Iris pigment epithelial cell (primary cell): ENCODE measurements at places on chromosomes 3 and 15.
A peak's percentile ranks its signal among the peaks of the same experiment; 100 is the strongest.

- peak; percentile 97 for DNase-seq
These were observed 3.1 kb upstream of the LARP6 start for GRCh38 chr15:70856884-70857561.

DNA sequence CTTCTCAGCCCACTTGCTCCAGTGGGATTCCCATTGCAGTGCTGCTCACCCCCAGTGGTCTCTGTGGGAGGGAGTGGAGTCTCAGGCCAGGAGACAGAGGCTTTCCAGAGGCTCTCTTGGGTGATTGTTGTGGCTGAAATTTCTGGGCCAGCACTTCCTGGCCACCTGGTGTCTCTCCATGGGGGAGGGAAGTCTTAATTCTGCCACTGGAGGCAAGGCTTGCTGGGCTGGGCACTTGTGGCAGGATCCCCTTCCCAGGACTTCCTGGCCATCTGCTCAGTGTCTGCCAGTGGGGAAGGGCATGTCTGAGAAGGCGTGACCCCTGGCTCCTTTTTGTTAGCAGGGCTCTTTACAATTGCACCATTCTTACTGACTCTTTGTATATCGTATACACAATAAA lies 351.8 kb downstream of the GABRB3 start:
- no peak for DNase-seq

- no peak for DNase-seq
These were observed 292.0 kb downstream of the RPLP1 start for GRCh38 chr15:69744391-69745162.

DNA sequence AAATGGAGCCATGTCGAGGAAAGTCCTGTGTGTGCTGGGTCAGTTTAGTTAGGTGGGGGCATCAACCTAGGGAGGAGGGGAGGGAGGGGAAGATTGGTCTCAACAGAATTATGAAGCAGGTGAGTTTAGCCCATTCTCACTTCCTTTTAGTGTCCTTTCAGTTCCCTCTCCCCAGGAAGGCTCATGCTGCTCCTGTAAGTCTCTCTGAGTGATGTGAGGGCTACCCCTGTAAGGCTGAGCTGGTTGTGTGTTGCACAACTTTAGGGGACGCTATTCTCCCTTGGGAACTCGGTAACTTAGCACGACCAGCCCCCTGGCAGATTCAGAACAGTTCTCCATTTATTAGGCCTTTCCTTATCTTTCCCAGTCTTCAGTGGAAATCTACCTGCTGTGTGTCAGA lies 21.2 kb downstream of the IL5RA start:
- no peak for DNase-seq

DNA sequence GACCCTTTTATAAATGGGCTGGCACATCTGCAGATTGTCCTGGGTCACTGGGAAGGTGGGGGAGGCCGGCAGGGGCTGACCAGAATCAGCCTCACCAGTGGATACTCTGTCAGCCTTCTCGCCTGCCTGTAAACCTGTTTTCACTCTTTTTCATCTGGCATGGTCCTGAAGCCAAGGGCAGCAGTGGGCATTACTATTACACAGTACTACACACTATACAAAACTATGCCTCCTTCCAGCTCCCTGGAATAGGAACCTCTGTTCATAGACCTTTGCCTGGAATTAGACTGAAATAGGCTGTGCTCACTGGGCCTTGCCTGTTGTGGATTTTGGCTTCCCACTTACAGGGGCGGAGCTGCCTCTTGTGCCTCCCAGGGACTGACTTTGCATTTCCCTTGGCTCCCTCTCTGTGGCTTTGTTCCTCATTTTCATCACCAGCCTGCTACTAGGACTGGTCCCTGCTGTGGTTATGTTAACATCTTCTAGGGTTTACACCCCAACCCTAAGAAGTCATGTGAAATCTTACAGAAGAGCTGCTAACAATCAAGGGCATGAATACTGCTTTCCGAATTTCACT lies 120.7 kb downstream of the FNDC3B start:
- DNase-seq = no peak

- peak; percentile 92 for DNase-seq
These were observed 23.7 kb downstream of the CEP19 start for GRCh38 chr3:196688349-196688748.

GRCh38 chr15:50993598-50993997 lies 85.1 kb downstream of the AP4E1 start:
- DNase-seq = peak; percentile 20

DNA sequence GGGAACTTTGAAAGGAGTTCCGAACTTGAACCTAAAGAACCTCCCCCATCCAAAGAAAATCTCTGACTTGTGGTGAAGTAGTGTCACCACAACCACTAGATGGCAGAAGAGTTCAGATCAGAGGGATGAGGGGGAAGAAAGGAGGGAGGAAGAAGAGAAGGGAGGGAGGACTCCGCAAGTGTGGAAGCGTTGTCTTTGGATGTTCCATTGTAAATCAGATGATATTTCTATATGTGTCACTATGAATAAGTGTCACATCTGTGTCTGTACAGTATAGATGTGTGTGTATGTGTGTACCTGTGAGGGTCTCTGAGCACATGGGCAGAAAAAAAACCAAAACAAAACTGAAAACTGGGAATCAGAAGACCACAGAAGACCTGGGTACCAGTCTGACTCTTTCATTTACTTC lies 16.9 kb downstream of the SLC24A1 start:
- DNase-seq = peak; percentile 80

DNA sequence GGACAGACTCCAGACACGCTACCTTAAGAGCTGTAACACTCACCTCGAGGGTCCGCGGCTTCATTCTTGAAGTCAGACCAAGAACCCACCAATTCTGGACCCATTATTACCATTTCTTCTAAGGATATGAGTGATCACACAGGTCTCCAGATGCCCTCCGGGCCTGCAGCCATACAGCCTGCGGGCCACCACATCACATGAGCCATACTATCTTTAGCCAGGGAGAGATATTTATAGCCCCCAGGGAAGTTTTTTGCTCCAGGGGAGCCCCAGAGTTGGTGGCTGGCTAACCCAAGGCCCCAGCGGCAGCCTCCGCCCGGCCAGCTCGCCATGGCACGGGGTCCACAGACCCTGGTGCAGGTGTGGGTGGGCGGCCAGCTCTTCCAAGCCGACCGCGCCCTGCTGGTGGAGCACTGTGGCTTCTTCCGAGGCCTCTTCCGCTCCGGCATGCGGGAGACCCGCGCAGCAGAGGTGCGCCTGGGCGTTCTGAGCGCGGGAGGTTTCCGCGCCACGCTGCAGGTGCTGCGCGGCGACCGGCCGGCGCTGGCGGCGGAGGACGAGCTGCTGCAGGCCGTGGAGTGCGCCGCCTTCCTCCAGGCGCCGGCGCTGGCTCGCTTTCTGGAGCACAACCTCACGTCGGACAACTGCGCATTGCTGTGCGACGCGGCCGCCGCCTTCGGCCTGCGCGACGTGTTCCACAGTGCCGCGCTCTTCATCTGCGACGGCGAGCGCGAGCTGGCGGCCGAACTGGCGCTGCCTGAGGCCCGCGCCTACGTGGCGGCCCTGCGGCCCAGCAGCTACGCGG lies at the start of gene KBTBD13:
Gene KBTBD13, plus strand, starts transcription at position 261 of the 805 bp plus-strand sequence. Its CDS starts 70 bp downstream, at position 331.
- no peak for DNase-seq

DNA sequence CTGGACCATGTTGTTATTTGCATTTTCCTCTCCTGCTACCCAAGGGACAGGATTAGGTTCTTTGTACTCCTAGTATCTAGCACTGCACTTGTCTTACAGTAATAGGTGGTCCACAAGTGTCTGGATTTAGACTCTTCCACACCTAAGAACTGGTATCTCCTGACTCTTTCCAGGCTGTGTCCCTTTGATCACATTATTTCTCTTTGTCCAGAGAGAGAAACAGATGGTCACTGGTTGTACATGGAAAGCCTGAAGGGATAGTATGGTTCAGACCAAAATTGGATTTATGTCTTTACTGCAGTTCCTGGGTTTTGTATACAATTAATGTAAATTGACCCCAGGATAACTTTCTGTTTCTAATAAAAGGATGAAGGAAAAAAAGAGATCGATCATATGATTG lies 64.0 kb downstream of the PDE8A start:
- DNase-seq = no peak

- no peak for DNase-seq
These were observed 248.3 kb downstream of the IL5RA start for GRCh38 chr3:2861920-2862319.

DNA sequence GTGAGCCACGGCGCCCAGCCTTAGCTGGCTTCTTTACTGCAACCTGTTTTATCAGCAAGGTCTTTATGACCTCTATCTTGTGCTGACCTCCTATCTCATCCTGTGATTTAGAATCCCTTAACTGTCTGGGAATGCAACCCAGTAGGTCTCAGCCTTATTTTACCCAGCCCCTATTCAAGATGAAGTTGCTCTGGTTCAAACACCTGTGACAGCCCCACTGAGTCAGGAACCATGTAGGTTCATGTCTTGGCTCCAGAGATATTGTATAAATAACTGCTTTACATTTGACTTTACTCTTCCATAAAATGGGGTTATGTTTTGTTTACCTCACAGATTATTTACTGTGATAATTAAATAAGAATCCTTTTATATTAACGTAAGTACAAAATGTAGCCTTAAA lies 27.1 kb upstream of the ANO10 start:
- no peak for DNase-seq

- DNase-seq = no peak
These were observed 79.7 kb upstream of the ZNF280D start for GRCh38 chr15:56812961-56813360.

DNA sequence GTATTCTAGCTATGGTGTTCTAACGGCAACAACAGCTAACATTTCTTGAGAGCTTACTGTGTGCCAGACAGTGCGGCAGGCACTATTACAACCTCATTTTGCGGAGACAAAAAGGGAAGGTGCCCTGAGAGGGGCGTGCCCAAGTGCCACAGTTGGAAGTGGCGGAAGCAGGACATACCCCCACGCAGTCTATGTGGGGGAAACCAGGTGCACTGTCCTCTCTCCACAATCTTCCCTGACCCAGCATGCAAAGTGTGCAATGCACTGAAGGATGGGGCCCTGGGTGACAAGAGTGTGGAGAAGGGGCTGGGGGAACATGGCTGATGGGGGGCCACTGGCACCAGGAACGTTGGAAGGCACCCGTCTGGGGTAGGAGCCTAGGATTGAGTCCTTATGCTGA lies 8.6 kb downstream of the ANP32A start:
- DNase-seq = no peak

GRCh38 chr3:21531909-21532308 lies 219.1 kb downstream of the ZNF385D start:
- no peak for DNase-seq

GRCh38 chr15:56353740-56354139 lies 11.5 kb upstream of the TEX9 start:
- no peak for DNase-seq

DNA sequence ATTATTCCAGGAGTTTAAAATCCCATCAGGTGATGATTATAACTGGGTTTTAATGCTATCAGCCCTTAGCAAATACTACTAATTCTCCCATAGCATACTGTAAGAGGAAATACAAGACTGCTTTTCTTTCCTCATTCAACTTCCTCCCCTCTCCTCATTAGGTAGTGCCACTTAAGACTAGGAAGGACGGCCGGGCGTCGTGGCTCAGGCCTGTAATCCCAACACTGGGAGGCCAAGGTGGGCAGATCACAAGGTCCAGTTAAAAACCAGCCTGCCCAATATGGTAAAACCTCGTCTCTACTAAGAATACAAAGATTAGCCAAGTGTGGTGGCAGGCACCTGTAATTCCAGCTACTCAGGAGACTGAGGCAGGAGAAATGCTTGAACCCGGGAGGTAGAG lies 14.7 kb downstream of the NDUFAF1 start:
- DNase-seq = no peak

DNA sequence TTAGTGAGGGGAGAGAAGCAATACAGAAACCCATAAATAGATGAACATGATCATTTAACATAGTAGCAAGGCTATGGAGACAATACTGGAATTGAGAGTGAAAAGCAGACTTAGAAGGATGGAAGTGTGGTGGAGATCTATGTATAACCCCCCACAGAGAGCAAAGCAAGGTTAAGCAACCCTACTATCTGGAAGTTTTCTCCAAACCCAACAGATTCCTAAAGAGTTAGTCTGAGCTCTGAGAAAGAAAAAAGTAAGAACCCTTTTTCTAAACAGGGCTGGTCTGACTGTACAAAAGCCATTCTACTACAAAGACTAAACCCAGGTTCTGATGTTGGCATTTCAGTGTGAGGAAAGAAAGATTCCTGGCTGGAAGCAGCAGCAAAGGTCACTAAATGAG lies 153.2 kb downstream of the WNT5A start:
- DNase-seq = peak; percentile 73

GRCh38 chr15:39628144-39628508 lies 47.2 kb downstream of the THBS1 start:
- DNase-seq = peak; percentile 40

DNA sequence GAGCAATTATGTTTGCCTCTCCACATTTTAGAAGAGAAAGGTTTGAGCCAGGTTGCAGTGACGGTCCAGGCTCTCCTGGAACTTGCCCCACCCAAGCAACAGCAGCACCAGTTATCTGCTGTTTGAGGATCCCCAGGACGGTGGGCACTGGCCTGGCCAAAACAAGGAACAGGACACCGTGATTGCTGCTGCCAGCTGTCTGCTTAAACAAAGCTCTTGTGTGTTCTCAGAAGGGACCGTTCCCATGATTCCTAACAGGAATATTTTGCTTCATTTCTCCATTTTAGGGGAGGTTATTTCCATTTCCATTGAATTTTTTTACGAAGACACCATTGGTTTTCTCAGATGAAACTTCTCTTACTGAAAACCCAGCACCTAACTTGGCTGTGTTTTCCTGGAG lies 66.4 kb upstream of the RPL35A start:
- no peak for DNase-seq

DNA sequence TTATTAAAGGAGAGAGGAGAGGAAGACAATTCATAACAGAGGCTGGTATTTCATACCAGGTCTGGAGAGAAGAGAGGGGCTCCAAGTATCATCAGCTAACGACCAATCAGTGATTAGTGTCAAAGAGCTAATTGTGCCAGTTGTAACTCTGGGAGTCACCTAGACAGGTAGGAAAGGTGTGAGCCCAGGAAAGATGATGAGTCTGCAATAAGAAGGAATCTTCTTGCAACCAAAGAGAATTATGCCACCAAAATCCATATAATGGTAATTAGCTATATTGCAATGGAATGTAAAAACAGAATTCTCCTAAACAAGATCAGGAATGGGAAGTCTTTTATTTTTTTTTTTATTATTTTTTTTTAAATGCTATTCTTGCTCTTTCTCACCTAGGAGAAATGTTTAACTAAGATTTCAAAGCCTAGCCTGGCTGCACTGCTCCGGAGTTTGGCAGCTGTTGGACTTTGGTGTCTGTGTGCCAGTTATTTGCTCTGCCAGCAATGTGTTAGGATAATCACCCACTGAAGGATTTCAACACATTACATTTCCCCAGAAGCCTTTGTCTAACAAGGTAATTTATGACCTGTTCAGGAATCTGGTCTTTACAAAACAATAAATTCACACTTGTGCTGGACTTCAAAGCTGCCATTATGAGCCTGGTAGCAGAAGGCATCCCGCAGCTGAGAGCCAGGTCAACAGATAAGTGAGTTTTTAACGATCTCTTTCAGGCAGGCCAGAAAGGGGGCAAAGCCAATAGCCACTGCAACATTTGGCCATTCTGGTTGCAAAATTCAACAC lies 89.4 kb downstream of the FOXB1 start:
- DNase-seq = no peak

- no peak for DNase-seq
These were observed 12.2 kb downstream of the ROBO2 start for GRCh38 chr3:77052051-77052501.

GRCh38 chr3:46480491-46481195 lies 15.9 kb upstream of the LTF start:
- no peak for DNase-seq

GRCh38 chr3:39166134-39166710 lies 12.8 kb upstream of the CSRNP1 start:
- peak; percentile 98 for DNase-seq

- no peak for DNase-seq
These were observed 6.7 kb upstream of the CCR1 start for GRCh38 chr3:46214751-46215352.
